ENCODE measurements at places on chromosomes 2 and 18. TPM values are rescaled to one million over a fixed set of nuclear protein-coding genes. Genes with fewer than 3 reads are reported as not detected.

The TM4SF20 gene
- not detected for total RNA-seq

The INHBB gene
- total RNA-seq, result under 0.01 TPM

DNA sequence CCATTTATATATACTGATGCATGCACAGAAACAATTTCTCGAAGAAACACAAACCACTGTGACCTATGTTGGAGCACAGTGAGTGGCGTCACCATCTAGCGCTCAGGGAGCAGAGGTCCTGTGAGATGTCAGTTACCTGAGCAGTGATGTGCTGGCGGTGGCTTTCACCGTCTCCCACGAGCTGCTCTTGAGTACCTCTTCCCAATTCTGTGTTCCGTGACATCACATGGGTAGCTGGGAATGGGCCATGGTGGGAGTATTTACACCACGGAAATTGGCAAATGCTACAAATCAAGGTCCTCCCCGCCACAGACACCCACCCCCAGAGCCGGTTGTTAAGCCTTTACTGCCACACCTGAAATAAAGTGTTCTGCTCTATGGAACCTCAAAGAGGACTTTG lies 24.4 kb downstream of the GBX2 start:
- DNase-seq, result no peak

DNA sequence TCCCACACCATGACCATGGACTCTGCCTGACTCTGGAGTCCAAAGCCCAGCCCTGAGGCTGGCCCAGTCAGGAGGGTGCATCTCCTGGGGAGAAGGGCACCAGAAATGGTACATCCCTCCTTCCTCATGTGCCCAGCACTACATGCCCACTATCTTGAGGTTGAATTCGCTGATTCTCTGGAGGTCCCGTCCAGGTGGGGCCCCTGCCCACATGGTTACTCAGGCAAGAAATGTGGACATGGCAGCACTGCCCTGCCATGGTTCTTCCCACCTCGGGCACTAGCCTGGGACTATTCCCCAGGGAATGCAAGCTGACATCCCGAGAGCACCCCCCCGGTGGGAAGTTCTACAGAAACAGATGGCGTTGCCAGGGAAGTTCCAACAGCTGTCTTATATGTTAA lies 15.3 kb upstream of the HES6 start:
- DNase-seq, result no peak

GRCh38 chr2:86037141-86037794 lies 68.4 kb downstream of the POLR1A start:
- peak; percentile 43 for DNase-seq

GRCh38 chr18:74748809-74749208 lies 151.1 kb downstream of the ZNF407 start:
- DNase-seq, result no peak

DNA sequence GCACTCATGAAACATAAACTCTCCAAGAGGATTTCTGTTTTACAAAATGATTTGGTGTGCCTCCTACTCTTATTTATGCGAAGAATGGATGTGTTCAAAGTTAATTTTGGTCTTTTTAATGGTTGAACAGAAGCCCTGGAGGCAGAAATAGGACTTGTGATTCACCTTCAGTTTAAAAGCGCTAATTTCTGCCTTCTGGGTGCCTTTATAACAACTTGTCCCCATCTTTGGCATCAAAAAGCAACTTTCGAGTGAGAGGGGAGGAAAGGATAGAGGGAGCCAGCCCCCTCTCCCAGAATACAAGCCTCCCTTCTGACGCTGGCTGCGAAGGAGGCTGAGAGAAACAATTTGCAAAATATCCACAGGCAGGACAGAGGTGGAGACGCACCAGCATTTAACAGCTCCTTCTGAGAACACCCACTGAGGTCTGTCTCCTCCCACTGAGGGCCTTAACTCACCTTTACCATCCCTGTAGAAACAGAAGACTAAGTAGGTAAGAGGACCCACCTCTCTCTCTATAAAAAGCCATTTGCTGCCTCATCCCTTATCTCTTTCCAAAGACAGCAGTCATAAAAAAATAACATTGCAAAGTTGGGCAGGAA lies 24.3 kb upstream of the BCL11A start:
- no peak for DNase-seq

DNA sequence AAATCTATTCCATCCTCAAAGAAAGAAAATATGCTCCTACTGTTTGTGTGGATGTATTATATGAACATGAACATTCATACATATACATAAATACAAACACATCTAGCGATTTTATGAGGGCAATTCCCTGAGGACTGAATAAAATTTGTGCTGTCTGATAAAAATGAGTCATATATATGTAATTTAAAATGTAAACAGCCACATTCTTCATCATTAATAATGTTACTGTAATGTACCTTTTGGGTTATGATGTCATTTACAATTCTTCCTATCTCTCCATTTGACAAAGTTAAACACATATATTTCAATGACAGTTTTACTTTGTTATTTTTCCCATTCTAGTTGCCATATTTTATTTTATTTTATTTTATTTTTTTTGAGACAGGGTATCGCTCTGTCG lies 91.3 kb upstream of the ZFP36L2 start:
- DNase-seq, result no peak

The PDE11A gene
- under 0.01 TPM for total RNA-seq

DNA sequence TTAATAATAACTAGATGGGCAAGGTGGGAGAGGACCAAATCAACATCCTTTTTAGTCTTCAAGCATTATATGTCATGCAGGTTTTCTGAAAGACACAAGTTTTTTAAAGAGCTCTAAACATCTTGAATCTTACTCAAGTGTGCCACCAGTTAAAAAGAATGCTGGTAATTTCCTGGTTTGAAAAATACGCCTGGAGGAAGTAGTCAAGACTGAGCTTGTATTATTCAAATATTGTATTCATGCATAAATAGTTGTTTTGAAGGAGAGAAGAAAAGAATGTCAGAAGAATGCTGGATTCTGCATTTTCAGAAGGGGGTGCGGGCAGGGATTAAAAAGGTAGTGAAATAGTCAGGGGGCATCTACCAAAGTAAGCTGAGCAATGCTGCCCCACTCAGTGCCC lies 90.7 kb downstream of the WDPCP start:
- DNase-seq, result no peak

All from hematopoietic multipotent progenitor cell (in vitro differentiated cells).